Activated naive CD8-positive, alpha-beta T cell treated with anti-CD3 and anti-CD28 coated beads, Interleukin-2, amount 10 ng/mL, durations not matched to agents 7 days and 5 days (primary cell): ENCODE measurements at places on chromosomes 6 and 20. TPM values are rescaled to one million over a fixed set of nuclear protein-coding genes. Genes with fewer than 3 reads are reported as not detected.

The BMP6 gene
- total RNA-seq = not detected

The DNPH1 gene
- total RNA-seq = 43.7 TPM

The PSORS1C2 gene
- total RNA-seq = not detected

The COL9A1 gene
- not detected for total RNA-seq

The C6orf163 gene
- 3.2 TPM for total RNA-seq

The PRKN gene
- total RNA-seq = 1.00 TPM

The PRPH2 gene
- total RNA-seq = 0.09 TPM

The TRIM31 gene
- not detected for total RNA-seq

The COL11A2 gene
- total RNA-seq = 1.1 TPM

The EYA2 gene
- total RNA-seq = not detected

The SOBP gene
- total RNA-seq = 1.4 TPM

The TCF21 gene
- total RNA-seq = not detected

The TMEM244 gene
- total RNA-seq = 1.0 TPM

The OR2B6 gene
- total RNA-seq = not detected

The EYS gene
- not detected for total RNA-seq

The CRISP3 gene
- not detected for total RNA-seq

The VPS16 gene
- 54.6 TPM for total RNA-seq
